ENCODE measurements at places on chromosomes 1 and 21.

DNA sequence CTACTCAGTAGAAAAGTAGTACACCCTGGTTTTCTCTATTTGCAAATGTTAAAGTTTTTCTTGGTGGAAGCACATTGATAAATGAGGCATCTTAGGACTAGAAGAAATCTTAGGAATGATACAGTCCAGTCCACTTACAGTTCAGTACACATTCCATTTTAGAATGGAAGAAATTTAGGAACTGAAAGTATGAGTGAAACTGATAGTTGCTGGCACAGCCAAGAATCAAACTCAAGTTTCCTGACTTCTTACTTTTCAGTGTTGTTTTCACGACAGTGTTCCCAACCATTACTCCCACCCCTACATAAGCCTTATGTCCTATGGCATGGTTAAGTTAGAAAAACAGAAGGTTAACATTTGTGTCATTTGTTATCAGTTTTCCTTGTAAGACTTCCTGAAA, 258.5 kb downstream of the BACH1 start:
- DNase-seq = no peak

- DNase-seq = no peak
Observed at GRCh38 chr1:77829851-77830250, 50.4 kb downstream of the MIGA1 start.

- DNase-seq = peak; percentile 73
Observed at GRCh38 chr1:156625436-156626078, 6.3 kb downstream of the HAPLN2 start.

- no peak for DNase-seq
Observed at GRCh38 chr1:55828044-55828443, 612.9 kb upstream of the USP24 start.

- no peak for DNase-seq
Observed at GRCh38 chr1:101200513-101200912, 36.3 kb upstream of the S1PR1 start.

- DNase-seq = no peak
Observed at GRCh38 chr1:229523052-229523451, 14.9 kb upstream of the NUP133 start.

- DNase-seq = peak; percentile 91
Observed at GRCh38 chr1:226820941-226821718, 49.3 kb upstream of the PSEN2 start.

- no peak for DNase-seq
Observed at GRCh38 chr1:115677565-115677964, 35.8 kb downstream of the VANGL1 start.

DNA sequence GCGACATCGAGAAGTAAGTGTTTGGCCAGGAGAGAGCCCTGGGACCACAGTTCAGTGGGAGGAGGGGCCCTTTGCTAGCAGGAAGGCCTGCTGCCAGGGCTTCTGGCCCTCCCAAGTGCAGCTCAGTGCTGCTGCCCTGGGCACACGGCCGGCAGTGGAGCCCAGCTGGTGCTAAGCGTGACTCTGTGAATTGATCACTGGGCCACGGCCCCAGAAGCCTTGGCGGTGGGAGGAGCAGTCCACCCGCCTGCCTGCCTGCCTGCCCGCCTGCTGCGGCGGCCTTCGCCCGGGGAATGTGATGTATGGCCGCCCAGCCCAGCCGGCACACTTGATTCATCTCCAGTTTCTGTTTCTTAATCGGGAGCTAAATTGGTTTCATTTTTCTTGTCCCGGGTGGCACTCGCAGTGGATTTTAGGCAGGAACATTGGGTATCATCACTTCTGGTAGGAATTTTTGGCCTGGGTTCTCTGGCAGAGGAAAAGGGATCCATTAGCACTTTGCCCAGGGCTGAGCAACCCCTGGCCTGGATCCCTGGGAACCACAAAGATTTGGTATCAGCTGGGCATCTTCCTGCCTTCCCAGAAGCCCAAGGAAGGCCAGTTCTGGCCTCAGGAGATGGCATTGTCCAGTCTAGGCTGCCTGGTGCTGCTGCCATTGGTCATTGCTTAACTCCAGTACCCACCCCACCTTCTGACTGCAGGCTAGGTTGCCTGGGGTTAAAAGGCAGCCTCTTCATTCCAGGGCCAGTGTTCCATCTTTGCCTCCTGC, 28.6 kb downstream of the TMEM53 start:
- peak; percentile 48 for DNase-seq

DNA sequence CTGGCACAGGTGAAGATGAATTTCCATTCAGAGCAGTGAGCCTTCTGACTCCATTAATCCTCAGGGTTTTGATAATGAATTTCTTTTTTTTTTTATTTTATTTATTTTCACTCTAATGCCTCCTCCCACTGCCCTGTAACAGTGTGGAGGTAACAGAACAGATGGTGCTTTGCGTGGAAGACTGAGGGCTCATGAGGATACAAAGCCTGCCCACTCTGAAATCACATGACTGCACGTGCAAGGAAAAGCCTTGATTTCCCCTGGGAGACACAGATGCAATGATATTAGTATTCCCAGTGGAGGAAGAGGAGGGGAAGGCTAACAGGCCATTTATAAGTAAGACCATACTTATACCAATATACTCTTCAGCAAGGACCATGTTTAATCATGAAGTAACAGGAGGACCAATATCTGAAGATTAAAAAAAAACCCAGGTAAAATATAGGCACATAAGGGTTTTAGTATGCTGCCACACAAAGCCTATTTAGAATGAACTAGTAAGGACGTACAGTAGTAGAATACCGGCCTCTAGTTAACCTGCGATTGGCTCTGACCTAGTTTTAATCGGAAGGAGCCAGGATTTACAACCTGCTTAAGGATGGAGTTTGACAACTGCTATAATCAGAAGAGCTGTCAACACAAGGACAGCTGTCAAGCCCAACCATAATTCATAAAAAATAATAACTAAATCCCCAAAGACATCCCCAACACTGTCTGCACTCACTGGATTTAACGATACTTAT, 69.6 kb downstream of the LHX4 start:
- no peak for DNase-seq

DNA sequence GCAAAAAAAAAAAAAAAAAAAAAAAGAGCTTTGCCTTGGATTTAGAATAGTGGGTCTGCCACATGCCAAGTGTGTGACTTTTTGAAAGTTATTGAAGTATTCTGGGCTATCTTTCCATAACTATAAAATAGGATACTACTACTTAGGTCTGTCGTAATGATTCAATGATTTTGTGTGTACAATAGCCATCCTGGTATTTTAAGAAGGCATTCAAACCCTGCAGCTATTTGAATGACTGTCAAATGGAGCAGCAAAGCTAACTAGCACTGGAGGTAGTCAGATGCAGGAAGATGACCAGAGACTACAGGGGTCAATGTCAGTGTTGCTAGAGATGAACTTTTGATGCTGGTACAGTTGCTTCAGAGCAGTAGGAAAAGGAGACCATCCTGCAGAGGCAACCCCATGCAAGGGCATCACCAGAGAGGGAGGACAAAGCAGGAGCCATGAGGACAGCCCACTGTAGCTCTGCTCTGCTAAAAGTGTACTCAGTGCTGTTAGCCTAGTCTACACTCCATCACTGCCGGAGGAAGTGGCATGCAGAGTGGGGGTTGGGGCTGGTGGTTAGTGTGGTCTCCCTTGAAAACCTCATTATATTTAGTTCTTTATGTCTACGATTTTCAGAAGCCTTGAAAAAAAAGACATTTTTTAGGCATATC, 29.0 kb downstream of the DUSP10 start:
- DNase-seq = no peak

DNA sequence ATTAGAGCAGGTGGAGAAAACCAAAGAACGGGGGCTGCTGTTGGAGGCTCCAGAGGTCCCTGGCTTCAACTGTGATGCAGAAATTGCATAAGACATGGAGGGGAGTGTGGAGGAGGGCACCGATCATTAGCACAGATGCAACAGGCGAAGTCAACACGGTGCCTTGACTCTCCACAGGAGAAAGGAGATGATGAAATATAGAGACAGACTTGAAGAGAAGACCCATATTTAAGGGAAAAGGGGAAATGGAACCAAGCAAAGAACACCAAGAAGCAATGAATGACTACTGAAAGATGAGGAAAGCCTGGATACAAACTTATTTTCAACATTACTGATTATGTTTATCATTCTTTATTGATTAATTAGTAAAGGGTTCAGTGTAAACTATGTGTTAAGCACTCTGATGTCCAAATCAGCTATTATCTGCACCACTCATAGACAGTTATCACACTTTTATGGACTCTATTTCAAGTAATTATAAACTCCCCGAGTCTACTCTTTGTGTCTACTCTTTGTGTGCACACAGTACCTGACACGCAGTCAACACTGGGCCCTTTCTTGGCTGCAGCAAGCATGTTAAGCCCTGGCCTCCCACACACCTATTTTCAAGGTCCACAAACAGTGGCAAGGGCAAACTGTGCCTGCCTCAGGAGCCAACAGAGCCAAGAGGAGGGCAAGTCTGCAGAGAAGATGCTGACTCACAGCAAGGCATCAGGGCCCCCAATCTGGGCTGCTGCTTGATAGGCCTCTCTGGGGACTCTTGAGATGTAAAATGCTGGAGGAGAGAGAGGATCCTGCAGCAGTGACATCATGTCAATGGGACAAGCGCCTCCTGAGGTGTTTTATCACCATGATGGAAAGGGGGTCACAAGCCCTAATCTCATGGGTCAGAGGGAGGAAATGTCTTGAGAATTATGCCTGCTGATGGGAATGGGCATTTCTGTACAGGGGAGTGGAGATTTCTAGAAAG, 17.6 kb downstream of the PCNX2 start:
- DNase-seq = no peak

DNA sequence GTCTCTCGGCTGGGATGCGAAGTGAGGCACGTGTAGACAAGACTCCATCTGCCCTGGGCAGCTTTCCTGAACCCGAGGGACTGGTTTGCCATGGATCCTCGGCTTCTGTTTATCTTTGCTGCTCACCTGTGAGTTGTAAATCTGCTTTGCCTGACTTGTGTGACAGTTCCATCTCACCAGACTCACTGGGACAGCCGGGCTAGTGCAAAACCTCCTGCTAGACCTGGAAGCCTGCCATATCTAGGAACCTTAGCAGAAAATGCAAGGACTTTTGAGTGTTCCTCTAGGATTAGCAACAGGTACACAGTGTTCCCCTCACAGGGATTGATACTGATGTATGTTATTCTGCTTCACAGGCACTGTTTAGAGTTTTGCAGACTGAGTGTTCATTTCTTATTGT, 218.6 kb downstream of the URB2 start:
- no peak for DNase-seq

DNA sequence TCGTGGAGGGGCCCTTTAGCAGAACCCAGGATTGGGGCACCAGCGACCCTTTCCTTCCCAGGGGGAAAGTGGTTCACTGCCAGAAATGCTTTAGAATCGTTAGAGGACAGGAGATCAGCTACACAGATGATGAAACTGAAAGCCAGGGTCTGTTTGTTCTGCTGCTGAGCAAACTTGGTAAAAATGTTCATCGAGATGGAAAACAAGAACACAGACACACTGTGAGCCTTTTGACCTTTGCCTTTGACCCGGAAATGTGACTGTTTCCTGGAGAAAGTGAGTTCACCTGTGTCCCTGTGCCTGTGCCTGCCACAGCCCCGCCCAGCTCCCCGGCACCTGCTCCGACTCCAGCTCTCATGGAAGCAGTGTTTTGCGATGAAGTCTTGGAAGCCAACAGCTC, 234.3 kb downstream of the CAMTA1 start:
- no peak for DNase-seq

DNA sequence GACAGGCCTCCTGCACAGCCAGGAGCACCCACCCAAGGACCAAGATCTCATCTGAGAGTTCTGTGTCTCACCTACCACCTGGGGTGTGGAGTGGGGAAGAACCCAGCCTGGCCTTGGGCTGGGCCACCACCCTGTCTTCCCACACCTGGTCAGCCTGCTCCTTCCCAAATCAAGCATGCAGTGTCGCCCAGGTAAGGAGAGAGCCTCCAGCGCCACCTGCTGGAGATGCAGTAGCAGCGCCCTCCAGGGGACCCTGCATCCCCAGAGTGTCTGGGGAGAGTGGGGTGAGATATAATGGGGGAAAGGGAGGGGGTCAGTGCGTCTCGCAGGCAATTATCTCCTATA, 32.3 kb downstream of the KIAA2013 start:
- peak; percentile 64 for DNase-seq

- DNase-seq = no peak
Observed at GRCh38 chr1:20368866-20369470, 78.3 kb downstream of the VWA5B1 start.

GRCh38 chr21:35438643-35439404, 389.7 kb upstream of the RUNX1 start:
- no peak for DNase-seq

DNA sequence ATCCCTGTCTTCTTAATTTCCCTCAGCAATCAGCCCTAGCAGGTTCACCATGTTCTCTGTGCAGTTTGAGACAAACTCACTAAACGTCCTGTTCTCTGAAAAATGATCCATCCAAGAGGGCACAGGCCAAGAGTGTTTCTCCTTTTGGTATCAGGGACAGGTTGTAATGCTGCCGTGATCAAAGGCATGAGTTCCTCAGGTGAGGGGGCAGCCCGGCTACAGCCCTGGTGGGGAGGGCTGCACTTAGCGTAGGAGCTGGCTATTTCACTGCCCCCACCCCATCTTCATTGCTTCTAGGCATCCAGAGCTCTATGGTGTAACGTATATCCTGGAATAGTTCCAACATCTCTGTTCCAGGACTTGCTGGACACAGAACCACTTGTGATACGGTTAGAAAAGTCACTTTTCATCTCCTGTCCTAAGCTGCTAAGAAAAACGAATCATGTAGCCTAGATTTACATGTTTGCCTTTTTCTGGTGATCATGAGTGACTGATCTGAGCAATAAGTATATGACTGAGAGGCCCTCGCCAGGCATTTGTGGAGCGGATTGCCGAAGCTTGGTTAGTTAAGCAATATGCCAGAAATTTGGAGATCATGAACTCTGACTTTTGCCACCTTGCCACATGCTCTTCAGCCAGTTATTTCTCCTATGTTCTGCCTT, 41.1 kb upstream of the SRP9 start:
- DNase-seq = no peak

GRCh38 chr1:152164517-152165136, 5.6 kb upstream of the RPTN start:
- no peak for DNase-seq

GRCh38 chr1:4172644-4173599, 272.9 kb upstream of the C1orf174 start:
- DNase-seq = no peak

DNA sequence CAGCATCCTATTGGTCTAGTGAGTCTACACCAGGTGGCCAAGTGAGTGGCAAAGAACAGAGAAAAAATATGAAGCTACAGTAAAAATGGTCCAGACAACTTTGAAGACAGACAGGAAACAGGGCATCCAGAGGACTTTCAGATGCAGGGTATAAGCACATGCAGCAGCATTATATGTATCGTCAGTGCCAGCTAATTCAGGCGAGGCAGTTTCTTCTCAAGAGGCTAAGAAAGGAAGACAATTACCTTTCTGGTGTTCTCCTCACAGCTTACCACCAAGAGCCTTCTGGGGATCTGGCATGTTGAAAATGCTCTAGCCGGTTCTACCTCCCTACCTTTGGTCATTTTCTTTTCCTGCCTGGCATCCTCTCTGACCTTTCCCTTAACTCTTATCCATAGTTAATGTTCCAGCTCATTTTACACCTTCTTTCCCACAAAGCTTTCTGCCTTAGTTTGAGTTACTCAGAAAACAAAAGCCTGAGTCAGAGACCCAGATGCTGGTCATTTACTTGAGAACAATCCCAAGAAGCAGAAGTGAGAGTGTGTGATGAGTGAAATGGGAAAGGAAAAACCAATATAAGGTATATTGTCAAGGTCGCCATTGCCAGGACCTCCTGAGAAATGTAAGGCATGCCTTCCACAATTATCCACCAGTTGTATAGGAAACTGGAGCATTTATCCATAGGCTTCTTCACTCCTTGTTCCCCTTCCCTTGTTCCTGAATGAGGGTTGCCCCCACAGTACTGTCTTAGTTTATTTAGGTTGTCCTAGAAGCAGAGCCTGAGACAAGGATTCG, 444.1 kb downstream of the PLPP3 start:
- no peak for DNase-seq

All from heart right ventricle (tissue), 16 donors.